ENCODE measurements at places on chromosomes 11 and 22. TPM values are rescaled to one million over a fixed set of nuclear protein-coding genes. Genes with fewer than 3 reads are reported as not detected.

Gene LMNTD2
- total RNA-seq: 21.8 TPM

Gene BTG4
- not detected for total RNA-seq

- no peaks in the 10 kb centered on the region for H3K36me3 ChIP-seq
- no peak overlapping the region for H3K27ac ChIP-seq
- H3K27me3 ChIP-seq: no peaks in the 10 kb centered on the region
- DNase-seq: no peak
- no peak overlapping the region for H3K4me3 ChIP-seq
- H3K4me1 ChIP-seq: no peaks in the 10 kb centered on the region
These were observed 375.6 kb upstream of the CCDC90B start for GRCh38 chr11:83661491-83662350.

DNA sequence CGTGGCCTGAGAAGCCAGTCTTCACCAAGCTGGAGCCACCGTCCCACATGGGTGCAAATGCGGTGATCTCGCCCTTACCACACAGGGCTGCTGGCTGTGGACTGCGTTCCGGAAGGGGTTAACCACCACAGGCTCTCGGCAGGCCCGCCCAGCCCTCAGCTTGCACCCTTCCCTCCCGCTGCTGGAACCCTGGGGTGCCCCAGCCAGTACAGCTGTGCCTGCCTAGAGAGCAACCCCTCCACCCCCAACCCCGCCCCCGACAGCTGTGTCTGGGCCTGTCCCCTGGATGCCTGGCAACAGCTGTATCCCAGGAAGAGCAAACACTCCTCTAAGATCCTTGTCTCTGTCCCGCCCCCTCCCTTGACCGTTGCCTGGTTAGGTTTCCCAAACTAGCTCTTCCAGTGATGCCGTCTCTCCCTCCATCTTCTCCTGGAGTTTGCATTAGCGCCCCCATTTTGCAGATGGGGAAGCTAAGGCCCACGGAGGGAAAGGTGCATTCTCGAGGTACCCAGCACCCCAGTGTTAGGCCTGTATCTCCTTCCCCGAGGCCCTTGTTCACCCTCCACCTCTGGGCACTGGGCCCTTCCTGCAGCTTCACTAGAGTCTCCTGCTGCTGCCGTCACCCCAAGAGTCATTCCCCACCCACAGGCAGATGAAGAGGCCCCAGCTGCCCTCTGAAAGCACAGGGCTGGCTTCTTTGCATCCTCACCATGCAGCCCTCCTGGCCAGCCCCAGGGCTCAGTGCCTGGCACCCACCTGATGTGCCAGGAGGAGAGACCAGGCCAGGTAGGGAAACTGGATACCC lies 12.6 kb upstream of the COX8A start:
- H3K27ac ChIP-seq: no peak overlapping the region
- no peaks in the 10 kb centered on the region for H3K27me3 ChIP-seq
- no peak for DNase-seq
- H3K4me3 ChIP-seq: no peak overlapping the region
- peaks cover 5% of the 10 kb centered on the region for H3K4me1 ChIP-seq

- no peak for DNase-seq
- no peaks in the 10 kb centered on the region for H3K4me1 ChIP-seq
- H3K27me3 ChIP-seq: 0 out of 2 replicates have a peak, but pooled peaks cover 4% of the 10 kb centered on the region
- H3K36me3 ChIP-seq: no peaks in the 10 kb centered on the region
- H3K4me3 ChIP-seq: no peak overlapping the region
- no peak overlapping the region for H3K27ac ChIP-seq
These were observed 112.2 kb downstream of the MTNR1B start for GRCh38 chr11:93081694-93082093.

DNA sequence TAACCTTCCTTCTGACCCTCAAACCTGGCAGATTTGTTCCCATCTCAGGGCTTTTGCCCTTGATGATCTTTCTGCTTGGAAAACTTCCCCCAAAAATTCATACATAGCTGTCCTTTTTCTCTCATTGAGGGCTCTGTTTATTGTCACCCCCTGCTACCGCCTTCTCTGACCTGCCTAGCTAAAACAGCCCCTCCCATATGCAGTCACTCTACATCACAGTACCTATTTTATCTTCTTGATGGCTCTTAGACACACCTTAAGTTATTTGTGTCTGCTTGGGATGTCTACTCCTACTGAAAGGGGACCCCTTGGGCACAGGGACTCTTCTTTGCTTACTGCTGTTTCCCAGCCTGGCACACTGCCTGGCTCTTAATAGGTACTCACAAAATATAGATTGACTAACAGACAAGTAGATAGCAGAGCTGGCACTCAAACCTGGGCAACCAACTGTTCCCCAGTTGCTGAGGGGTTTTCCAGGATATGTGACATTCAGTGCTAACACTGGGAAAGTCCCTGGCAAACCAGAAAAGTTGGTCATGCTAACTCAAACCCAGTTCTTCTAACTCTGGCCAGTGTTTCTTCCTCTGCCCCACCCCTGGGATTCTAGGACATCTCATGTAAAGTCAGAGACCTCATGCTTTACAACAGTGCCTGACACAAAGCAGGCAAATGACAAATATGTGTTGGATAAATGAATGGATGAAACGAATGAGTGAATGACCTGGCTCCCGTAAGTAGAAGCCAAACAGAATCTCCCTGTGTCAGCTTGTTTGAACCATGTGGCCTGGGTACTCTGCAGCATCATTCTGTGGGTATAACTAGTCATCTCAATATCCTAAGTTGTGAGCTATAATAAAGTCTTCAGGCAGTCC lies 19.8 kb upstream of the FJX1 start:
- no peak overlapping the region for H3K27ac ChIP-seq
- no peak overlapping the region for H3K4me3 ChIP-seq
- no peaks in the 10 kb centered on the region for H3K4me1 ChIP-seq
- H3K36me3 ChIP-seq: no peaks in the 10 kb centered on the region

DNA sequence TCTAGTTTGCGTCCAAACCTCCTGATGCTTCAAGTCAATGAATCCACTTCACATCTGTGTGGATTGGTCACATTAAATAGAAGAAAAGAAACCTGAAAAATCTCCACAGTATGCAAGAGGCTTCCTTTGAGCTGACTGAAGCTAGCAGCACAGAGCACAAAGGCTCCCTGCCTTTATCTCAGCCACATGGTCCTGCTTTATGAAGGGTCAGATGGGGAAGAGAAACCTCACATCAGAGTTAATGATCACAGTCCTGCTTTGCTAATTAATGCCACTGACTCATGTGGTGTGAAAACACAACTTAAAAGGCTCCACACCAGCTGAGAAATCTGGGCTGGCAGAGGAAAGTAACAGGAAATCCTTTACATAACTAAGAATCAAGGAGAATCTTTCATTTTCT lies 1291.0 kb downstream of the LRRC4C start:
- no peaks in the 10 kb centered on the region for H3K27me3 ChIP-seq
- H3K27ac ChIP-seq: no peak overlapping the region
- no peaks in the 10 kb centered on the region for H3K36me3 ChIP-seq
- no peak overlapping the region for H3K4me3 ChIP-seq
- DNase-seq: no peak
- H3K4me1 ChIP-seq: no peaks in the 10 kb centered on the region

GRCh38 chr11:130118165-130118564 lies 41.4 kb upstream of the ST14 start:
- peaks cover 23% of the 10 kb centered on the region for H3K36me3 ChIP-seq
- H3K4me3 ChIP-seq: no peak overlapping the region
- H3K27ac ChIP-seq: no peak overlapping the region
- peaks cover 13% of the 10 kb centered on the region for H3K4me1 ChIP-seq

All from Panc1 (cell line).